ENCODE measurements at places on chromosomes 3 and 15.
A peak's percentile ranks its signal among the peaks of the same experiment; 100 is the strongest.

GRCh38 chr3:79848876-79849275 is 81.1 kb upstream of the ROBO1 start:
- no peak for DNase-seq

- no peak for DNase-seq
Measured at GRCh38 chr3:69490235-69490634, 104.3 kb upstream of the FRMD4B start.

DNA sequence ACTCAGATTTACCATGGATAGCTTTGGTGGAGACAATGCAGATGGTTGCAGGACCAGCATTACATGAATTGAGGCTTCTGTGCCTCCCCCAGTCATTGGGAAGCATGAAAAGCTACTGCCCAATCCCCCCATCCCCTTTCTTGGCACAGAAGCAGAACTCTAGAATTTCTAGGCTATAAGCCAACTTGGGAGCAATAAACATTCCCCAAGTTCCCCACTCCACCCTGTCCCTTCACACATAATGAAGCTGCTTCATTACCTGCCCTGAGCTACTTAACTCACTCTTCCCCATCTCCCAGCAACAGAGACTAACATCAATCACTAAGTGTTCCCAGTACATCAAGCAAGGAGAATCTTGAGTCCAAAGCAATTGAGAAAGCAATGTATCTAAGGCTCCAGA is 164.5 kb downstream of the RORA start:
- no peak for DNase-seq

DNA sequence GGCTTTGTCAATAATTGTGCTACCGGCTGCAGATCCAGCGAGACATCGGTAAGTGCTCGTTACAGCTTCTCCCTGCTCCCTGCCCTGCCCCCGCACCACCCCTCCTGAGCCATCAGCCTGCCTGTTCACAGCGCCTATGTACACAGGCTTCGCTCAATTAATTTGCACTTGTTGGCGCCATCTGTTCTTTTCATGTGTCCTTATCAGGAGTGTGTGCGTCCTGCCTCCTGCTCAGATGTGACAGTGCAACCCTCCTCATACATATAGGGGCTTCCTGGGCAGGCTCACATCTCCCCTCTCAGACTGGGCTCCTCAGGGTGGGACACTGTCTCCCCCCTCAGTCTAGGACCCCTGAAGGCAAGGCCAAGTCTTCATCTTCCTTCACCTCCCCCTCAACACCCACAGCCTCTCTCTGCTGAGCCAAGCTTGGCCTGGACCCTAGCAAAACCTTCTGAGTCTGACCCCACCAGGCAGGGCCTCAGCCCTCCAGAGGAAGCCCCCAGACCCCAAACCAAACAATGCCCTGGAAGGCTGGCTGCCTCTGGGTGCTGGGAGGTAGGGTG is 54.9 kb downstream of the CYP11A1 start:
- no peak for DNase-seq

GRCh38 chr3:114404590-114404989 is 110.8 kb downstream of the TIGIT start:
- no peak for DNase-seq

GRCh38 chr3:143970773-143971358 is 757 bp upstream of the DIPK2A start:
- peak; percentile 23 for DNase-seq

- DNase-seq: peak; percentile 48
Measured at GRCh38 chr3:15974647-15975046, 176.9 kb upstream of the ANKRD28 start.

DNA sequence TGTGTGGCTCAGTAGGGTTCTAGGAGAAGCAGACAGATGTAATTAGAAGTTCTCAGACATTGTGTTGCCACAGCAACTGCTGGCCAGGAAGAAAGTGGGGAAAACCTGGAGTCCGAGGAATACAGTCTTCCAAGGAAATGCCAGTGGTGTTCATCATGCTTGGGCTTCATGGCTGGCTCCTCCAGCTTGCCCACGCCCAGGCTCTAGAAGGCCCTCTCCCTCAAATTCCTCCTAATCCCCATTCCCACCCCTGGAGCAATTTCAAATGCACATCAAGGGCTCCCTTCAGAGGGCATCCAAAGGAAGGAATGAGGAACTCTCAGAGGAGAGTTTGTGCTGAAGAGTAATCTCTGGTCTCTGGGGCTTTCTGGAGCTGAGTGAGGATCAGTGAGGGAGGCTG is 21.9 kb downstream of the FSTL1 start:
- DNase-seq: no peak

DNA sequence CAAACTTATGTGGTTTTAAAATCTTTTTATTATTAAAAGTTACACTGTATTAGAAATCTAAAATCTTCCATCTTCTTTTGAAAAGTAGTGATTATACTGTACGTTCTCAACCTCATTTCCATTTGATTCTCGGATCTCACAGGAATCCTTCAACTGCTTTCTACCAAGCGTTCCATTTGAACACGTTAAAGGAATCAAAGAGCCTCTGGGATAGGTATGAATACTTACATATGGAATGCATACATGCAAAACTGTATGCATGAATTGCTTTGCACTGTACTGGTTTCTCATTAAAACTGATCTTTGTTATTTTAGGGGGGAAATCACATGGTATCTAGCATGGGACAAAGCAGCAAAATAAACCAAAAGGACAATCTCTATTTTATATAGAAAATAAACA is 14.8 kb downstream of the TSC22D2 start:
- DNase-seq: no peak

DNA sequence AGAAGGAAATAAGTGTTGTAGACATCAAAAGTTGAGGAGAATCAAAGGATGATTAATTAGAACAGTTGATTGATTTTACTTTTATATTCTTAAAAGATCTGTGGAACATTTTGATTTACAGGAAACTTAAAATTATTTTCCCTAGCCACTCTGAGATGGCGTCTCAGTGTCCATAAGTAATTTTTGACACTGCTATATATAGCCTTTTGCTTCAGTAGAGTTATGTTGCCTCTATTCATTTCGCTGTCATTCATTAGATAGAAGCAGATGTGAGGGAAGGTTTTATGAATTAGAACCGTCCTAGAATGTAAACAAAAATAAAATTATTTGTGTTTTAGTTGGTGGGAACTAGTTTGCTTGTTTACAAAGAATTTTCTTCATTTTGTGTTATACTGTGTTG is 51.1 kb upstream of the EIF3J start:
- DNase-seq: no peak

DNA sequence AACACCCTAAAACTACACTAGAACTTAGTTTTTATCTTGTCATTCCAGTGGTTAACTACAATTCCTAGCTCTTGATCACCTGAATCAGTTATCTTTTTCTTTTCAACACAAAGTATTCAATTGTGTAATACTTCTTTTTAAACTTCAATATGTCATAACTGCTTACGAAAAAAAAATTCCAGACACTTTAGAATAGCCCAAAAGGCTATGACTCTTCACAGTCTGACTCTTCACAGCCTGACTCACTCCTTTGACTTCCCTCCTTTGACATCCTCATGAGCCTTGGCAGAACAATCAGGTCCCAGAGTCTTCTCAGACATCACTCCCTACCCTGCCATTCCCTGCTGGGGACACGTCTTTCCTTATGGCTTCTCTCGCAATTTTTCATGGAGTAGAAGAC is 727.1 kb downstream of the ROBO1 start:
- no peak for DNase-seq

- DNase-seq: no peak
Measured at GRCh38 chr3:37862903-37863815, 1.5 kb downstream of the CTDSPL start.

DNA sequence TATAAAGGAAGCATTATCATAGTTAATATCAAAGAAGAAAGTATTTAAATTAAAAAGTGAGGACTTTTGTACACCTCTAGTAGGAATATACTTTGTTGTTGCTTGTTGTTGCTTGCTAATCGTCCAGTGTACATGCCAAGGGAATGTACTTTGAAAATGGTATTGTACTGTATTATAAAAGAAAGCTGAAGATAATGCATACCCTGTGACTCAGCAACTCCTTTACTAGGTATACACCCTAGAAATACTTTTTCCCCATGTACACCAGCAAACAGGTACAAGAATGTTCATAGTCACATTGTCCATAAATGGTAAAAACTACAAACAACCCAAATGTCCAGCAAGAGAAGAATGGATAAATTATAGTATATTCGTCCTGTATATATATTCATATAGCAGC is 12.0 kb downstream of the TTBK2 start:
- no peak for DNase-seq

DNA sequence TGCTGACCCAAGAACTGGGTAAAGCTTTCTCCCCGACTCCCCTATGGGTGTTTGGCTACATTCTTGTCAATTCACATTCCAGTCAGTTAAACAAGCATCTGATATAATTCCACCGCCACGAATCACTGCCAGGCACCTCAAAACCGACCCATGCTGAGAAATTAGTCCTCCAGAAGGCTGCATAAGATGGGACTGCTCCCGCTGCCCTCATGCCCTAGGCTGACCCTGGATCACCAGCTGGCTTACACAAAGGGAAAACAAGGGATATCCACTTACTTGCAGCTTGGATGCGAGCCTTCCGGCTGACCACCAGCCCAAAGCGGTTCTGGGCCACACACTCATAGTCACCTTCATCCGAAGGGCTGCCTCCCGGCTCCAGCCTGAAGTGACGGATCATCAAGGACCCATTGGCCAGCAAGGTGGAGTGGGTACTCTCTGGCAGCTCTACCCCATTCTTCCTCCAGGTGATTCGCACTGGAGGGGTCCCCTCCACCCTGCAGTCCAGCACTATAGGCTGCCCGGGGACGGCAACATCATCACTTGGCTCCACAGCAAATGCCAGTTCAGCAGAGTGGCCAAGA is 2.9 kb downstream of the IGDCC3 start:
- DNase-seq: no peak

GRCh38 chr3:130378677-130379191 is 33.3 kb downstream of the COL6A5 start:
- no peak for DNase-seq

- DNase-seq: no peak
Measured at GRCh38 chr15:80890341-80891005, 99.1 kb downstream of the MESD start.

- no peak for DNase-seq
Measured at GRCh38 chr15:90016721-90017120, 15.6 kb downstream of the ZNF710 start.

DNA sequence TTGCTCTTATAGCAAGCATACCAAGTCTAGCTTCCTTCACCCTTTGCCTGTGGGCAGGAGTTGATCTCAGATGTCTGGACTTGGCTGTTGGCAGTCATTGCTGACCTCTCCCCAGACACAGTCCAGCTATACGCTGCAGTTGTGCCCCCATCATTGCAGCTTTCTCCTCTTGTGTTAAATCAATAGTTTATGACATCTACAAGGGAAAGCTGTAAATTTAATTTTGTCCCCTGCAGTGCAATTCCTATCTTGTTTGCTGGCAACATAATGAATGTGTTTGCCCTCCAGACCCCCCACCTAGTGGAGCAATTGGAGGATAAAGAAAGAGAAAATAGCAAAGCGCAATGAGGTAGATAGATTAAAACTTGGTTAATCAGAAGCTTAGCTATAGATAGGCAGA is 280.2 kb downstream of the LSAMP start:
- DNase-seq: no peak

- no peak for DNase-seq
Measured at GRCh38 chr3:55802816-55803215, 315.7 kb upstream of the WNT5A start.

DNA sequence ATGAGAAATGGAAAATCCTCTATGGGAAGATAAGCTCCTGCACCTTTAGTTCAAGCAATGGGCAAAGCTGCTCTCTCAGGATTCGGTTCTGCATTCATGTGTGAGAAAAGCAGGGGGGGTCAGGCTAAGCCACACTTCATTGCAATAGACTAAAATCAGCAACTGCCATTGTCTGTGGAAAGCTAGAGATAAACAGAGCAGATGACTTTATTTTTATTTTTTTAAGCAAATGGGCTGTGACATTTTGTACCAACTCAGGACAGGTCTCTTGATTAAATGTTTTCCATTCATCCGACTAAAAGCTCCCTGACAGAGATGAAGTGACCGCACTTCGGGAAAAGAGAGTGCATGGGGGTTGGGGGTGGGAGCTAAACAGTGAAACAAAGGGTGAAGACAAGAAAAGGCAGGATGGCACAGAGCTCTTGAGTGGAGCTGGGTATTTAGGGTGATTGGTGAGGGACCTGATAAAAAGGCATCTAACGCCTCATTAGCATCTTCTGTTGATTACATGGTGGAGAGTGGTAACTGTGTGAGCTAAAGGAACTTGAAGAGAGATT is 987.4 kb downstream of the TUSC7 start:
- no peak for DNase-seq

DNA sequence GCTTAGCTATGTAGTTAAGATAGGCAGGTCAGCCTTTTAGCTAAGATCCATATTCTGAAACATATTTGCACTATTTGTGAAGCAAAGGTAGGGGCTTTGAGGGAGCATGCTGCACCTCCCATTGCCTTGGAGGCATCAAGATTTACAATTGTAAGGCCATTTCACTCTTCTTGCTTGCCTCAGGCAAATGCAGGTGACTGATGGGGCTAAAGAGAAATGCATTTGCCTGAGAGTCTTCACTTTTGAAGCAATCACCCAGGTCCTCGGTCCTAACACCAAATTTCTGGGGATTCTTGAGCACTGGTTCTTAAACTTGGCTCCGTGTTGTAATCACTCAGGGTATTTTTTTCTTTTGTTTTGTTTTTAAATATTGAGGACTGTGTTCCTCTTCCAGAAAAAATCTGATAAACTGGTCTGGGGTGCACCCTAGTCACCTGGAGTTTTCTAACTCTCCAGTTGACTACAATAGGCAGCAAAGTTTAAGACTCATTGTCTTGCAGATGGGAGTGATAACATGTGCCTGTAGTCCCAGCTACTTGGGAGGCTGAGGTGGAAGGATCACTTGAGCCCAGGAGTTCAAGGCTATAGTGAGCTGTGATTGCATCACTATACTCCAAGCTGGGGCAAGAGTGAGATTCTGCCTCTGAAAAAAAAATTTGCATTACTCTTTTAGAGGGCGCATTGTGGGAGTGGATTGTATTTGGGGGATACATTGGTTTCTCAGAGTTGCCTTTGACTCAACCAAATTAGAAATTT is 68.1 kb downstream of the EOMES start:
- DNase-seq: peak; percentile 32

DNA sequence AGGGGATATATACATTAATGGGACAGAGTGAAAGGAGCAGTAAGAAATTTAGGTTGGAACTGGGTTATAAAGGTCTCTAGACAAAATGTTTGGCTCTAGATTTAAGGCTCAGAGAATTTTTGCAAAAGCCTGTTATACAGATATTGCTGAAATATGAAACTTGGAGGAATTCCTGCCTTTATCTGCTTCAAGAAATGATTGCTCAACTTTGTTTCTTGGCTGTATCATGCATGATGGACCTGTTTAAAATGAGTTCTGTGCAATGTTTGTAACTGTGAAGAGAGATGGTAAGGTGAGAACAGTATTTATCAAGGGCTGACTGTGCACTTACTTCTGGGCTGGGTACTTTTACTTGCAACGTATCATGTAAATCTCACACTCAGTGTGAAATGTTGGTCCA is 3.3 kb downstream of the CRYBG3 start:
- DNase-seq: no peak

DNA sequence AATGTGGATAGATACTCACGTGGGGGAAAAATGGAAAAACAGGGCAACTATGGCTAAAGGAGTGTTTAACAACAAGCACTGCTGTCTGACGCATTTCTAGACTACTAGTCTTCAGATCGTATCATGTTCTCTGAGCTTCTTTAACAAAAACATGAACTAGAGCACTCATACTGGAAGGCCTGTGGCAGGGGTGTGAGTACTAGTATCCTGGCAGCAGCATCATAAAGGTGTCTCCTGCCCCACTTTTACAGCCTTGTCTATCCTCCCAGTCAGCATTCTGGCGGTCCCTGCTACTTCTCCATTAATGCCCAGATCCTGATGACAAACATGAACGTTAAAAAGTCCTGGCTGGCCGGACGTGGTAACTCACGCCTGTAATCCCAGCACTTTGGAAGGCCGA is 4.0 kb downstream of the FMN1 start:
- no peak for DNase-seq
